Kidney tubule cell (primary cell): ENCODE measurements at places on chromosomes 7 and 10.
A peak's percentile ranks its signal among the peaks of the same experiment; 100 is the strongest.

- DNase-seq, result peak; percentile 70
Observed at GRCh38 chr10:34808801-34809745, 6.0 kb downstream of the PARD3 start.

GRCh38 chr7:116259156-116259870 is 49.0 kb downstream of the TES start:
- no peak for DNase-seq

- DNase-seq, result no peak
Observed at GRCh38 chr7:16999541-17000267, 117.9 kb upstream of the AGR3 start.

DNA sequence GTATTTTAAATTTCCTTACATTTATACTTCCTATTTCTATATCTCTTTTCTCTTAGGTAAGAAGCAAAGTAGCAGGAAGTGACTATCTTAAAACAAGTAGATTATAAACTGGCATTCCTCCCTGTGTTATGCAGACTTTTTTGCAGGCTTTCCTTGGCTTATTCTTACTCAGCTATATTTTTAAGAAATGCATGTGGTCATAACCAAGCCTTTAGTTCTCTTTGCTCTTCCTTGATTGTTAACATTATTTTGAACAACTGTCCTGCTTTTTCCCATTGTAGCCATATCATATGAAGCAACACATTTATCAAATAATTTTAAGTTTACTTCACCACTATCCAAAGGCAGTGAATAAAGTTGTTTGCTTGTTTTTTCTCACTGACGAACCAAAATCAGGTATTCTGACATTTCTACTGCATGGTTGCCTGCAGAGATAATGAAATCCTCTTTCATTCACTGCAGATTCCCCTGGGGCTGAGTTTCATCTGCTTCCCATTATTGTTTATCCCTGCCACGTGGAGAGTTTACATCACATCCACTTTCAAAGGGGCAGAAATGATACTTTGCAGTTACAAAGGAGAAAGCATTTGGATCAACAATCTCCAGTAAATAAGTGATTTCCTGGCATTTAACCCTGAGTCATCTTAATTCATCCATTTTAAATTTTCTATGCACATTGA is 389.9 kb upstream of the SEMA3C start:
- DNase-seq, result no peak

DNA sequence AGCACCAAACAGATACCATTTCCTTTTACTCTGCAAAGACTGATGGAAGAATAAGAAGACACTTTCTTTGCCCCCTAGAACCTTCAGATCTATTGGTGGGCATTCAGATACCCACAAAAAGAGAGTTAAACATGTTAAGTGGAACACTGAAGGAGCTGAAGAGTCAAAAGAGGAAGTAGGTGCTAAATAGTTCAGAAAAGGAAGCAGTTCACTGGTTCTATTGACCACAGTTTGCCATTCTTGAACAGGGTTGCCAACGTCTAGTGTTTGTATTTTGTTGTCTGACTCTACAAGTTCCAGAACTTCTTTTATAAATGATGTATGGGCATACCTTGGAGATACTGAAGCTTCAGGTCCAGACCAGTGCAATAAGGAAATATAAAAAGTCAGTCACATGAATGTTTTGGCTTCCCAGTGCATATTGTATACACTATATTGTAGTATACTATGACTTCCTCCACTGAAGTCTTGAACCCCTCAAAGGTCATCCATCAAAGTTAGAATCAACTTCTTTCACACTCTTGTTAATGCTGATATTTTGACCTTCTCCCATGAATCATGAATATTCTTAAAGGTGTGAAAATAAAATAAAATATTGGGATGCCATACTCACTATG is 47.5 kb upstream of the AGR3 start:
- DNase-seq, result peak; percentile 10

DNA sequence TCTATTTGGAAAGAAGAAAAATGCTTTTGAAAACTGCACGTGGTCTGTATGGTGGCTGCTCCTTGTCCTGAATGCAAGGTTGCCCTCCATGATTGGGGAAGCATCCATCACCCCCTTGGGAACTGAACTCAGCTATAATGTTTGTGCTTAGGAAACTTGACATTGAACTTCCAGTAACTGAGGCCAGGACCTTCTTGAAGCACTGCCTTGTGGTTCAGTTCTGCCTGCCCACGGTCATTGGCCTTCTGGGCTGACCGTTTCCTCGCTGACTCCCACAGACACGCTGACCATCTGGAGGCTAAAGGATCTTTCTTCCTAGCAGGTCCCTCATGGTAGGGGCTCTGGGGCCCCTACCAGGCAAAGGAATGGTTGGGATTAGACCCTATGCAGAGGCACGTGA is 247.8 kb downstream of the CAMK1D start:
- no peak for DNase-seq

DNA sequence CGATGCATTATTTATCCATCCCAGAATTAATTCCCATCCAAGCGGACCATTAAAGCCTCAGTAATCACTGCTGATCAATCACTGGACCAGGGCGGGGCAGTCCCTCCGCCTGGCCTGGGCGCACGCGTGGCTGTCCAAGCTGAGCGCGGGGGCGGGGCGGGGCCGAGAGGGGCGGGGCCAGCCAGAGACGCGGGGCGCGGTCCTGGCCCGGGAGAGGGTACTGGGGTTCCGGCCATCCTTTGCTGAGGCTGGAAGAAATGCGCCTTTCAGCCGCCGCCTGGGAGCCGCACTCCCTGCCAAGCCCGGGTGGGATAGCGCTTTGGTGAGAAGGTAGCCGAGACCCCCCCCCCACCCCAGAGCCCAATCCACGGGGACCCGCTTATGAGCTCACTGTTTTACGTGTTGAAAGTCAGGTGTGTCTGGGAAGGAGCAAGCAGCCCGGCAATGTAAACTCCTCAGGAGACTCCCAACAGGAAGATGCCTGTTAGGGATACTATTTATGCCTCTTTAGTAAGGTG is at the start of gene ARHGAP22:
Gene ARHGAP22, minus strand, starts transcription at position 83 of the 518 bp plus-strand sequence. CDS start 277 bp downstream, outside the sequence.
- DNase-seq, result peak; percentile 71

- peak; percentile 74 for DNase-seq
Observed at GRCh38 chr7:143240291-143241168, 18.7 kb downstream of the TAS2R40 start.

- DNase-seq, result peak; percentile 75
Observed at GRCh38 chr7:29350351-29350750, 155.8 kb downstream of the CHN2 start.

GRCh38 chr10:88152728-88153133 is 289.3 kb downstream of the PTEN start:
- peak; percentile 98 for DNase-seq

DNA sequence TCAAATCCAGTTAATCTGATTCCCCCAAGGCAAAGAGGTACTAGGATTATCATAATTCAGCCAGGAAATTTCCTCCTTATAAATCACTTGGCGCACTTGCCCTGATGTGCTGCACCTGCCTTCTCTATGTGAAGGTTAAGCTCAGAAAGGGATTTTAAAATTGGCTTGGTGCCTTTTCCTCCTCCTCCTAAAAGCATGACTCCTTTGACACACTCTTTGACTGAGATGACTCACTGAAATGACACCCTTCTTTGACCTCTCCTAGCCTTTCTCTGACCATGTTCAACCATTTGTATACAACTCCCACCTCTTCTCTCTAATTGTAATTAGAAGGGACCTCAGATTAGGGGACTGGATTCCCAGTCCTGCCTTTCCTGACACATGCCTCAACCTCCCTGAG is 46.5 kb downstream of the ABLIM1 start:
- DNase-seq, result peak; percentile 76

DNA sequence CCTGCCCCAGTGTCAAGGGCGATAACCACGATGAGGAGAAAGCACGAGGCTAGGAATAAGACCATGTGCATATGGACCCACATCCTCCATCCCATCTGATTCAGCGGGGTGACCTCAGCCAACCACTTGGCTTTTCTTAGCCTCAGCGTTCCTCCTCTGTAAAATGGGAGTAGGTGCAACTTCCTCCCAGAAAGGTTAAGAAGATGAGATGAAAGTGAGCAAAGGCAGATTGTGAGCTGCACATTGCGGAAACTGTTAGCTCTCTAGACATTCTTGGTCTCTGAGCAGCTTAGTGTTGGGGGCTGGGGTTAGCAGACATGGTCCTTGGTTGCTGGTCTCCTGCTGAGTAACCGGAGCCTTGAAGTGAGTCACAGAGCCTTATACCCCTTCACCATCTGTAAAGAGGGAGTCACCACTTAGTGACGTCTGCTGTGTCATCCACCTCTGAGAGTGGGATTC is 497.3 kb upstream of the GALNT17 start:
- DNase-seq, result peak; percentile 73

DNA sequence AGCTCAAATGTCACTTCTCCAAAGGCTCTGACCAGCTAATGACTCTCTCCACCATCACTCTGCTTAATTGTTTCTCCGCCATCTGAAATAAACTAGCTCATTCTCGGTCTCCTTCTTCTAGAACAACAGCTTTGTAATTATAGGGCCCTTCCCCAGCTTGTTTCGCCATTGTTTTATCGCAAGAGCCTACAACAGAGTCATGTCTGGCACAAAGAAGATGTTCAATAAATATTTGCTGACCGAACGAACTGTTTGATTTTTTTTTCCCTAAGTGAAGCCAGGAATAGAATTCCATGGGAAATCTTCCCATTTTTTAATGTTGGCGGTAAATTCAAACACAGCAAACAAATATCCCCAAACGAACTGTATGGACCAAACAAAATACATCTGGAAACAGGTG is 63.8 kb upstream of the NMT2 start:
- no peak for DNase-seq

- no peak for DNase-seq
Observed at GRCh38 chr10:60789340-60789739, 11.1 kb downstream of the CDK1 start.

DNA sequence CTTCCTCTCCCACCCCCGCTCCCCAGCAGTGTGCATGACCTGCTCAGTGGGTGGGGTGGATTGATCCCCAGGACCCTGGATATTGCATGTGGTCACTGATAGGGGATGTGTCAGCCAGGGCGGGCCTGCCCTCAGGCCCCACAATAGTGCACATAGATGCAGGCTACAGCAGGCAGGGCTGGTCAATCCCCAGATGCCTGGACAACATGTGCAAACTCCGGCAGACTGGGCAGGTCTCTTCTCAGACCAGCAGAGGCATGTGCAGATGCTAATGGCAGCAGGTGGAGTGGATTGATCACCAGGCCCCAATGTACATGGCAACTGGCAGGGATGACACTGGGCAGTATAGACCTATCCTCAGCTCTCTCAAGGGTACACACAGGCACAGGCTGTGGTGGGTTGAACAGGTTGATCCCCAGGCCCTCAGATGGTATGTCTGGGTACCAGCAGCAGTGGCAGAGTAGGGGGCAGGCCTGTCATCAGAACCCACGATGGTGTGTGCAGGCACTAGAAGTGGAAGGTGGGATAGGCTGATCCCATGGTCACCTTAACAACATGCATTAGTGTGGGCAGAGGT is 98.6 kb downstream of the LANCL2 start:
- no peak for DNase-seq

DNA sequence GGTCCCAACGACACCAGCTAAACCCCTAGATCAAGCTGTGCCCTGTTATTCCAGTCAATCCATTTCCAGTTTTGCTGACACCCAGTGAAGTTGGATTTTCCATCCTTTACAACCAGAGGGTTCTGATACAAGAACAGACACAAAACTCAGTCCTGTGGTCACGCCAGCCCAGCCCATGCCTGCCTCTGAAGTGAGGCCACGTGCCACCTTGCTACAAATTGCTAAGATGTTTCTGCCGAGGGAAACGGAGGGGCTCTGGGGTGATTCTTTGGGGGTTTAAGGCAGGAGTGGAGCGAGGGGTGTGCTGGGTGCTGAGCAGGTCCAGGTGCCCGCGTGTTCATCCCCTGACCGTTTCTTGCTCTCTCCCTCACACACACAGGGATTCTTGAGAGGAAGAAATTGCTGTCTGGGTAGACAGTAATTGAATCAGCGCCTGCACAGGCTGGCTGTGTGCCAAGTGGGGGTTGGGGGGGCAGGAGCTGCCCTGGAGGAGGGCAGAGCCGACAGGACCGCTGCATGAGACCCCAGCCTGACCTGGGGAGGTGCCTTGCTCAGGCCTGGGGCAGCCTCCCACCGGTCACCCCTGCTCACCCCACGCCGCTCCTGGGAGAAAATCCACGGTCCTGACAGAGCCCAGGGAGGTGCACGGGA is 38.1 kb downstream of the ADAP1 start:
- no peak for DNase-seq

DNA sequence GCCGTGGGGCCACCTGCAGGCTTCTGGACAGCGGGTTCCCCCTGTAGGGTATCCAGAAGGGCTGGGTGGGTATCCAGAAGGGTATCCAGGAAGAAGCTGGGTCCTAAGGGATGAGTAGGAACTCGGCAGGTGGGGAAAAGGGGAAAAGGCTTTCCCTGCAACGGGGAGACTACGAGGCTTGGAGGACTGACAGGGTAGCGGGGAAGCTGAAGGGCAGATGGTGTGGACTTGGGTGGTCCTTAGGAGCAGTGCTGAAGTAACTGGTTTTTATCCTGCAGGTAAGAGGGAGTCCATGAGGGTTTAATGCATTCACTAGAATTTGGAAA is 525 bp downstream of the UBE2D4 start:
- DNase-seq, result no peak
